Mesenchymal stem cell (in vitro differentiated cells and primary cell): ENCODE measurements at places on chromosomes 5 and 9.
A peak's percentile ranks its signal among the peaks of the same experiment; 100 is the strongest.

DNA sequence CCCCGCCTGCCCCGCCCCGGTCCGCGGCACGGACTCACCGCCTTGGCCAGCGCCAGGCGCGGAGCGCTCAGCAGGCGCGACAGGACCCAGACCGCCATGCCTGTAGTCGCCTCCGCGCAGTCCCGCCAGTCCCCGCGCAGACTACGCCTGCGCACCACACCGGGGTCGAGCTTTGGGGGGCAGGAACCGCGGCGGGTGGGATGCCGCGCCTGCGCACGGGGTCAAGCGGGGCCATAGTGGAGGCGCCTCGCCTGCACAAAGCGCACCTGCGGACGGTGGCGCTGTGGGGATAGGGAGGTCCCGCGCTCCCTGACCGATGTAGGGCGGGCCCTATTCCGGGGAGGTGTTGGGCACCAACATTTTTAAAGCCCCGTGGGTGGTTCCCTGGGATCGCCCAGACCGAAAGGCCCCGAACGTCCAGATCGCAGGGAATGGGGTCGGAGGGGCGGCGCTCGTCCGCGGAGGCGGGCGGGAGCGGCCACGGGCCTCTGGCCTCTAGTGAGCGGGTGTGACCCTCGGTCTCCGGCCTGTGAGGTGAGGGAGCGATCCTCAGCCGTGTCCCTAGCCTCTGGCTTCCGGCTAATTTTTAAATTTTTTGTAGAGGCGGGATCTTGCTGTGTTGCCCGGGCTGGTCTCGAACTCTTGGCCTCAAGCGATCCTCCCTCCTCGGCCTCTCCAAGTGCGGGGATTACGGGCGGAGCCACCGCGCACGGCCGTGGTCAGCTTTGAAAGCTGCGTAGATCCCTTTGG lies 70.8 kb upstream of the LPCAT1 start:
- H3K4me1 ChIP-seq: peaks cover 12% of the 10 kb centered on the region
- no peaks in the 10 kb centered on the region for H3K36me3 ChIP-seq
- peak; percentile 40 for DNase-seq
- peak overlapping the region; percentile 79 for H3K4me3 ChIP-seq

DNA sequence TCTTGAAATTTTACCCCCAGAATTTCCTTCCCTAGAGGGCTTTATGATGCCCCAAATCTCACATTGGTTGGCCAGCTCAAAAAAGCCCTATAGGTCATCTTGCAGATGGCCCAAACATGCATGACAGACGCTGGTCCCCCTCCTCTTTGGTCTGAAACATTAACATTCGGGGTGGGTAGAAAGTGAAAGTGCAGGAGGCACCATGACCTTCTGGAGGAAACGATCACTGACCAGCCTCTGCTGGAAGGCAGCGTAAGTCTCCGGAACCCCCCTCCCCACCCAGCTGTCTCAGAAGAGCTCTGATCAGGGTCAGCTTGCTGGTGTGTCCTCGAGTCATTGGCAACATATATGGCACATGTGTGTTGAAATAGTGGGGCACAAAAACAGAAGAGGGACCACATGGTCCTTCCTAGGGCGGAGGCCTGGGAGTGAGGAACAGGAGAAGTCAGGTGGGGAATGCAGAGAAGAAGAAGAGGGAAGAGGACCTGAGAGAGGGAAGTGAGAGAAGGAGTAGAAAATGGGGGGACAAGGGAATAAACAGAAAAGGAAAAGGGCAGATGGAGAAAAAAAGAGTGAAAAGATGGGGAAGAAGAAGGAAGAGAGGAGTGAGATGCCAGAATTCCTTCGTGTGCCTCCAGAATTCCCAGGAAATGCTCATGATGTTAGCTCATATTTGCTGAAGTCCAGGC lies 46.2 kb downstream of the IL31RA start:
- H3K27ac ChIP-seq: peak overlapping the region; percentile 46
- no peak for DNase-seq
- H3K27me3 ChIP-seq: no peaks in the 10 kb centered on the region
- H3K4me1 ChIP-seq: peaks cover 8% of the 10 kb centered on the region
- H3K36me3 ChIP-seq: no peaks in the 10 kb centered on the region

DNA sequence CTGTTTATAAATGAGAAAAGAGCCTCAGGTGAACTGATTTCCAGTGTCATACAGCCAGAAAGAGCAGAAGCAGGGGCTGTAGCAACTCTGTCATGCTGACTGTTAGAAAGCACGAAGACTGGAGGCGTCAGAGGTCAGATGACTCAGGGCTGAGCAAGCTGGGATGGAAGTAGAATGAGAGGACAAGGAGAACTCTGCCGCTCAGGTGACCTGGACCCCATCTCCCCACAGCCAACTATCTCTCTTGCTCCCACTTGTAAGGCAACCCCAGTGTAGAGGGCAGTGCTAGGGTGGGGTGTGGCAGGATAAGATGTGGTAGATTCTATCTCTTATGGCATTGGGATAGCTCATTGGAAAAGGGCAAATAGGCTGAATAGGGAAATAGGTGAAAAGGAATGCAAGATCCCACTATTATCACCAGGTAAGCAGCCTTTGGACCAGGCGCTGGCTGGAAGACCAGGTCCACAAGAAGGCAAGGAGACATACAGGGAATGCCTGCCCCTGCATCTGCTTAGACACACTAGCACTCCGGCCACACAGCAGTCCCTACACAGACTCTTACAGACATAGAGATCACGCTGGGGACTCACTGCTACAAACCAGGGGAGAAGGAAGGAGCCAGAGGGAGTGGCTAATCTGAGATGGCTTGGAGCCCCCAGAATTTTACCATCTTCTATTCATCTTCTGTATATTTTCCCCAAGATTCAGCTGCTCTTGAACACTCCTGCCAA lies 21.2 kb upstream of the LOX start:
- peaks cover 9% of the 10 kb centered on the region for H3K4me1 ChIP-seq
- H3K27ac ChIP-seq: no peak overlapping the region
- H3K27me3 ChIP-seq: no peaks in the 10 kb centered on the region
- no peak overlapping the region for H3K4me3 ChIP-seq
- DNase-seq: peak; percentile 90

GRCh38 chr9:128712451-128713410 lies 10.4 kb downstream of the PKN3 start:
- H3K27ac ChIP-seq: no peak overlapping the region
- H3K36me3 ChIP-seq: peaks cover 23% of the 10 kb centered on the region

DNA sequence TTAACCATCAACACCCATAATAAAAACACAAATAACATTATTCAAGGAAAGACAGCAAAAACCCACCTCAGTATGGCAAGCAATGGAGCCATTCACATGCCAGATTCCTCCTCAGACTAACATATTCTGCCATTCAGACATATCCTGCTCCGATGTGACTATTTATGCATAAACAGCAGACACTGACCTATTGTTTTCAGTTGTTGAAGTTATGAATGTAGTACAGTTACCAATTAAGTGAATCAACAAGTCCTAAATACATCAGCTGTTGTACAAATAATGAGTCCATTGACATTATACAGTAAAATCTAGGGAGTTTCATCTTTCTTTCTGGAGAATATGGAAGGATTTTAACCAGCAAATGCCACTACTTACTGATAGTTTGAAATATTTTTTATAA lies 131.7 kb downstream of the DENND1A start:
- H3K27ac ChIP-seq: no peak overlapping the region
- DNase-seq: no peak
- no peaks in the 10 kb centered on the region for H3K36me3 ChIP-seq
- H3K4me3 ChIP-seq: no peak overlapping the region

GRCh38 chr9:132214027-132214622 lies 52.3 kb downstream of the NTNG2 start:
- no peaks in the 10 kb centered on the region for H3K36me3 ChIP-seq
- peak overlapping the region; percentile 50 for H3K27ac ChIP-seq
- DNase-seq: peak; percentile 76
- H3K27me3 ChIP-seq: peaks cover 60% of the 10 kb centered on the region
- H3K4me3 ChIP-seq: no peak overlapping the region

- peaks cover 1% of the 10 kb centered on the region for H3K4me1 ChIP-seq
- no peak overlapping the region for H3K27ac ChIP-seq
- H3K27me3 ChIP-seq: no peaks in the 10 kb centered on the region
- H3K4me3 ChIP-seq: no peak overlapping the region
- peaks cover 13% of the 10 kb centered on the region for H3K36me3 ChIP-seq
These were observed 62.4 kb downstream of the TNPO1 start for GRCh38 chr5:72878854-72879253.

DNA sequence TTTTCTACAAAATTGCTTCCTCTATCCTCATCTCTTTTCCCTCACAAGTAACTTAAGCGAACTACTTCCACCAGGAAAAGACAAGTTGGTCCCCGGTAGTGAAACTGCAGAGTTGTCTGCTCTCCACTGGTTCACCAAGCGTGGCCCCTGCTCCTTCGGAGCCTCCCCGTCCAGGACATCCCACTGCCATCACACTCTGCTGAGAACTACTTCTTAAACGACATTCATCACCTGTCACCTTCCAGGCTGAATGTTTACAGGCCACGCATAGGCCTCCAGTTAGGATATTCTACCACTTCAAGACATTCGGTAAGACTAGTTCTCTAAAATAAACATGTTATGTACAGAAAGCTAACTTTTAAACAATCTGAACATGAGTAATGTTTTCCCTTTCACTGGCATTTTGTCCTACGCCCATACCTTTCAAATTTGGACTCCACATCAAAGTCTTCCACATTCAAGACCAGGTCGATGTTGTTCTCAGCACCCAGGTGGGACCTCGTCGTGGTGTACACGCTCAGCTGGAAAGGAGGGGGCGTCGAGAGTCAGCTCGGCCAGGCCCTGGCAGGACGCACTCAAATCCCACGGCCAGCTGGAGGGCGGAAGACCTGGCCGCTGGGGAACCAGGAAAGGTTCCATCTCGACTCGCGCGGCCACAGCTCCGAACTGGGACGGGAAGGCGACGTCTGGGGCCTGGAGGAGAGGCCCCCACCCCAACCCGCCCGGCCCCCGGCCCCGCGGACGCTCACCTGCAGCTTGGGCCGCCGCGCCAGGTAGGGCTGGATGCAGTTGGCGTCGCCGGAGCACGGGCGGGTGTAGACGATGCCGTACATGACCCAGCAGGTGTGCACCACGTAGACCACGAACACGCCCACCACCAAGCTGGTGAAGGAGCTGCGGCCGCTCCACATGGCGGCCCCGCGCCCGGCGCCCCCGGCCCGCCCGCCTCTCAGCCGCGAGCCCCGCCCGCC lies 683 bp downstream of the CLPTM1L start:
- H3K4me3 ChIP-seq: peak overlapping the region; percentile 86
- peak; percentile 45 for DNase-seq
- H3K4me1 ChIP-seq: peaks cover 20% of the 10 kb centered on the region
- peaks cover 39% of the 10 kb centered on the region for H3K36me3 ChIP-seq

DNA sequence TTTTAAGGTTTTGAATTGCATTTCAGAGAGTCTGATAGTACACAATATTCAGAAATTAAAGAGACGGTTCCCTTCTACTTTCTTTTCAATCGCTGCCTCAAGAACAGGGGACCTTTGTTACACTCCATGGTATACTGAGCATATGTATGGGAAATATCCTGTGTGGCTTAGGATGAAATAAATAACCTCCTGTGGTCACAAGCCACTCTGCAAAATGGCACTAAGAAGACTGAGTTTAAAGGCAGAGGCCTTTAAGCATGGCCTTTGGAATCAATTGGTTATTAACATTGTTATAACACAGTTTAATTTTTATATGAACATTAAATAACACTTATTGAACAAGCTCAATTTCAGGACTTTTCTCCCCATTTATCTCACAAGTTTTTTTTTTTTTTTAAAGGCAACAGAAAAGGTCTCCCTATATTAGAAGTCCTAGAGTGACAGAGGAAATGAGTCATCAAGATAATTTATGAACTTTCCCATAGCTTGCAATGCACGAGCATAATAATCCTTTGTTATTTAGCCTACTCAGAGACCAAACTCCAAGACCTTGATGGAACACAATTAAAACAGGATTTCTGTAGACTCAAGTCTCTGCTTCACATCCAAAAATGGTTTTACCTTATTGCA lies 341.9 kb downstream of the TMEM167A start:
- H3K4me1 ChIP-seq: no peaks in the 10 kb centered on the region
- H3K4me3 ChIP-seq: no peak overlapping the region
- peak; percentile 51 for DNase-seq
- no peak overlapping the region for H3K27ac ChIP-seq
- no peaks in the 10 kb centered on the region for H3K36me3 ChIP-seq
- no peaks in the 10 kb centered on the region for H3K27me3 ChIP-seq

GRCh38 chr5:143610946-143611345 lies 201.0 kb upstream of the HMHB1 start:
- no peak overlapping the region for H3K27ac ChIP-seq
- DNase-seq: no peak
- H3K4me3 ChIP-seq: no peak overlapping the region
- H3K4me1 ChIP-seq: no peaks in the 10 kb centered on the region

GRCh38 chr5:178808886-178809285 lies 50.9 kb upstream of the ZNF354B start:
- no peaks in the 10 kb centered on the region for H3K4me1 ChIP-seq
- no peak for DNase-seq
- no peak overlapping the region for H3K27ac ChIP-seq
- no peak overlapping the region for H3K4me3 ChIP-seq

DNA sequence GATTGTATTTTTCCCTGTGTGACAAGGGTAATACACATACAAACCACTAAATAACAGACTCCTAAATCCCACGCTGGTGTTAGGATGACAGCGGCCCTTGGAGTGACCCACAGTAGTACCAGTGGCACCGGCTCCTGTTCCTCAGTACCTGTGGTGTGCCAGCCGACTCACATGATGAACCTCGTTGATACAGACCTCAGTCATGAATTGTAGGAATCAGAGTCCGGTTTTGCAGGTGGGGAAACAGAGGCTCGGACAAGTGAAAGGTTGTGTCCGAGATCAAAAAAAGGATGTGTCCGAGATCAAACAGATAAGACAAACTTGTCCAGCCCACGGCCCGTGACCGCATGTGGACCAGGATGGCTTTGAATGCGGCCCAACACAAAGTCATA lies 78.0 kb downstream of the AMBP start:
- H3K4me3 ChIP-seq: no peak overlapping the region
- DNase-seq: no peak
- H3K4me1 ChIP-seq: peaks cover 4% of the 10 kb centered on the region
- H3K27me3 ChIP-seq: no peaks in the 10 kb centered on the region

DNA sequence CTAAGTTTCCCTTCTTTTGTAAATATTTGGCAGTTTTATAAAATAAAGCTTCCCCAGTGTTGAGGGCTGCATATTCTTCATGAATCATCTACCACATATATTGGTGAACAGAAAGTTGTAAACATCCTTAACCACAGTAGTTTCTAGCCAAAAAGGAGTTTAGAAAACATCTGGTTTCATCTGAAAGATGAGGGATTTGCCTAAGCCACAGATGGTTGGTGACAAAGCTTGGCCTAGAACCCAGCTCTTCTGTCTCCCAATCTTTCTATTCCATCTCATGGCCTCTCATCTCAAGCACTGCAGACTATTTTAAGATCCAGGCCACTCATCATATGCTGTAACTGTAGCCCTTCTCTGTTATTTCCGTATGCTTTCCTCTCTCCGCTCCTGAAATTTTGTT lies 232.3 kb upstream of the TRPM3 start:
- no peaks in the 10 kb centered on the region for H3K4me1 ChIP-seq
- no peaks in the 10 kb centered on the region for H3K36me3 ChIP-seq
- DNase-seq: no peak
- no peak overlapping the region for H3K27ac ChIP-seq
- no peaks in the 10 kb centered on the region for H3K27me3 ChIP-seq

- no peak overlapping the region for H3K27ac ChIP-seq
- no peak for DNase-seq
- no peaks in the 10 kb centered on the region for H3K27me3 ChIP-seq
These were observed 57.7 kb downstream of the COMMD10 start for GRCh38 chr5:116142495-116142894.

- no peaks in the 10 kb centered on the region for H3K27me3 ChIP-seq
- no peak overlapping the region for H3K27ac ChIP-seq
- no peaks in the 10 kb centered on the region for H3K36me3 ChIP-seq
- no peak overlapping the region for H3K4me3 ChIP-seq
- DNase-seq: no peak
These were observed 20.4 kb downstream of the ROPN1L start for GRCh38 chr5:10461904-10462555.
